ENCODE measurements at places on chromosomes 7 and 10.

GRCh38 chr7:151232091-151232916, at the start of gene CHPF2:
TSS of gene CHPF2 (plus strand) at chr7:151232483. CDS start at chr7:151234012, 1,529 bp downstream.
- peak; percentile 89 for DNase-seq

DNA sequence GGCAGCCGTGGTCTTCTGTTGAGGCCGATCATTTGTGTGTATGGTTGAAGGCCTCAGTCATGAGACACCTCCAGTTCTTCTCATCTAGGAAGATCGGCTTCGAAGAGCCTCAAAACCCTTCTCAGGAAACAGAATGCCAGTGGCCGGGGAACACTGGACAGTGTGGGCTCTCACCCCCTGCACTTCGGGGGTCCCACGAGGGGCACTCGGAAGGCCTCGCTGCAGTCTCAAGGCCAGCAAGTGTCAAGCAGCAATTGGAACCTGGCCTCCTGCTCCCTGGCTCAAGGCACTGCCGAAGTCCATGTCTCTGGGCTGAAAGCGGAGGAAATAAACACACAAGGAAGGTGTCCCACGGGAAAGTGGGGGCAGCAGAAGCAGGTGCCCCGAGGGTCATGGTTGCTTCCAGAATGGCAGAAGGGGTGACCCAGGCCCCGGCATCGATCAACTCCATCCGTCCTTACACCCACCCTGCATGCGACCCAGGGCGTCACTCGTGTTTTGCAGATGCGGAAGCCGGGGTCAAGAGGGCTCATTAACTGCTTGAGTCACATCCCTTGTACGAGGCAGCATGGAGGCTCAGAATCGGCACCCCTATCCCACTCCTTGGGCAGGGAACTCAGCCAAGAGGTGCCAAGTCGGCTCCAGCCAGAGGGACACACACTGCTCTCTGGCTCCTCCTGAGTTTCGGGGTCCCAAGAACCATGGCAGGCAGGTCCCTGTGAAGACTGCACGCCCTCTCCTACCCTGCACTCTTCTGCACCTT, 231.3 kb upstream of the SHH start:
- no peak for DNase-seq

- no peak for DNase-seq
These were observed 71.4 kb downstream of the WDR37 start for GRCh38 chr10:1127629-1128028.

GRCh38 chr10:75655791-75656451, 224.5 kb downstream of the LRMDA start:
- DNase-seq: no peak

GRCh38 chr10:124354411-124355382, 64.0 kb downstream of the OAT start:
- peak; percentile 61 for DNase-seq
